ENCODE measurements at places on chromosomes 1 and 21. TPM values are rescaled to one million over a fixed set of nuclear protein-coding genes. Genes with fewer than 3 reads are reported as not detected.

- DNase-seq = no peak
These were observed 114.9 kb downstream of the RRAGC start for GRCh38 chr1:38744452-38745350.

- DNase-seq = no peak
These were observed 212.1 kb downstream of the GPR52 start for GRCh38 chr1:174659823-174660222.

- peak; percentile 51 for DNase-seq
These were observed 38.6 kb upstream of the COX20 start for GRCh38 chr1:244796719-244797406.

DNA sequence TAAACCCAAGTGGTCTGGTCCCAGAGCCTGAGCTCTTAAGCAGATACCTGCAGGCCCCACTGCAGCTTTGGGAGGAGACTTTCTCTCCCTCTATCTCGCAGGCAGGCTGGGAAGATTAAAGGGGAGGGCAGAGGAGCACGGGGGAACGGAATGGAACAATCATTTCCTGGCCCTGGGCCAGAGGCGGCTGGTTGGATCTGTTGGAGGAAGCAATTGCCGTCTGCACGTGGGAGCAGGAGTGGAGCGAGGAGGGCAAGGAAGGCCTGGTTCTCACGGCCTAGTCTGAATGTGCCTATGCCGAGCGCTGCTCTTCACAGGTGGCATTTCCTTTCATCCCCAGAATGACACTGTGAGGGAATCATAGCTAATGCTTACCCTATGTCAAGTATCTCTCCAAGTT lies 23.7 kb downstream of the NKAIN1 start:
- DNase-seq = no peak

The FAM151A gene
- 0.84 TPM for total RNA-seq

DNA sequence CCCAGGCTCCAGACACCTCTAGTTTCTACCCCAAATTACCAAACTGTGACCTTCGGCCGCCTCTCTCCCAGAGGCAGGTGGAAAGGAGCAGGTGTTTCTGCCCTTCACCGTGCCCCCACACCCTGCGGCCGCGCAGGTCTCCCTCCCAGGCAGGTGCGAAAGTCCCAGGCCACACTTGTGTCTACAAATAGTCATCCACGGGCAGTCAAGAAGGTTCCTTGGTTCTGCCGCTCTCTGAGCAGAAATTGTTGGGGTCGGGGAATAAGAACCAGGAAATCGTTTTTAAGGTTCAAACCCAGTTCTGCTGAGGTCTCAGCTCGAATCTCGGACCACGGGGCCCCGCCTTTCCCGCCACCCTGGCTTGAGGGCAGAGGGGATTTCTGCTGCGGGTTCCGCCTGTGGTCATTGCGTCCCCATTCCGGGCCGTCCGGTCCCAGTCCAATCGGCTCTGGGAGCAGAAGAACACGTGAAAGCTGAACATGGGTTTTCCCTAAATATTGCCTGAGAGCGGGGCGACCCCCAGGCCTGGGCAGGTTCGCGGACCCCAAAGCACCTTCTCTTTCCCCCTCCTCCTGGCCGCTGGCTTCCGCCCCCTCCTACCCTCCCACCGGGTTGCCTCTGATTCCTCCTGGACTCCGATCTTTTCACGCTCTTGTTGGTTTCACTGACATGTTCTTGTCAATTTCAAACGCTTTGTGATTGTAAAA lies 1.2 kb upstream of the ATF3 start:
- DNase-seq = no peak

The TAS1R1 gene
- not detected for total RNA-seq

The MMP23B gene
- 17.2 TPM for total RNA-seq

GRCh38 chr1:57132993-57133622 lies 167.3 kb upstream of the C8B start:
- DNase-seq = no peak

GRCh38 chr1:156152628-156153027 lies 757 bp upstream of the SEMA4A start:
- no peak for DNase-seq

The OR6K3 gene
- total RNA-seq = not detected

DNA sequence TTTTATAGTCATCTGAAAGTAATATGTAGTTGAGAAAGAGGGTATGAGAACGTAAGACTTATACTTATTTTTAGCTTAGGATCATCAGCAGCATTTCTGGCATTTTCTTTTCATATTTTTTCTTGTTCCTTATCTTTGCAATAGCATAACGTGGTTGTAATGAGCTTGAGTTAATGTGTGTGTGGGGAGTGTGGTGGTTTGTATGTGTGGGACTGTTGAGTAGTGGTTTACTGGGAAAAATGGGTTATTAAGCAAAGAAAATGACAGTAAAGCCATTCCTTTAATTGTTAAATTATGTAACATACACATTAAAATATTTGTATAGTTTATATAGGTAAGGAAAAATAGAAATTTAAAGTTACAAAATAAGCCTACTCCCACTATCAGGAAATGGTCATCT lies 15.2 kb downstream of the PIP5K1A start:
- DNase-seq = no peak

The RPL11 gene
- total RNA-seq = 871 TPM

The TFF2 gene
- not detected for total RNA-seq

The SIK1 gene
- 120 TPM for total RNA-seq

- no peak for DNase-seq
These were observed 46.0 kb upstream of the POFUT2 start for GRCh38 chr21:45333583-45334121.

GRCh38 chr1:4276238-4276637 lies 376.2 kb upstream of the C1orf174 start:
- DNase-seq = no peak

All from mesenteric fat pad (tissue), 1 donor.